Spinal cord (tissue), 10 donors: ENCODE measurements at places on chromosomes 2 and 18. TPM values are rescaled to one million over a fixed set of nuclear protein-coding genes. Genes with fewer than 3 reads are reported as not detected.

The HMSD gene
- 1.2 TPM for total RNA-seq

DNA sequence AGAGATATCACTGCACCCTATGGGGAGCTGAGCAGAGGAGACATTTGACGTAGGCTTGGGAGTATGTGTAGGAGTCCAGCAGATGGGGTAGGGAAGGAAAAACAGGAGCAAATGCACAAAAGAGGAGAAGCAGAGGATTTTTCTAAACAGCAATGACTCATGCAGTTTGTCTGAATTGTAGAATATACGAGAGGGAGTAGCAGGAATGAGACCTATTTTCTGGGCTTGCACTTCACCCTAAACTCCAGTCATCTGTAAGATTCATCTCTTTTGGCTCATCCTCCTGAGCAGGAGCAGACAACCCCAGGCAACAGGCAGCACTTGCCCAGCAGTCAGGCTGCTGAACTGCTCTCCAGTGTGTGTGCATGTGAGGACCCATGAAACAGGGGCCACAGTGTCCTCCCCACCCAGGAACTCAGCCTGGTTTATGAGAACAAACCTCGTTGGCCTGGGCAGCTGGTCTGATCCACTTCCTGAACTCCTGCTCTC, 100.2 kb upstream of the CDC42EP3 start:
- H3K27me3 ChIP-seq = no peaks in the 10 kb centered on the region
- no peak for DNase-seq
- H3K36me3 ChIP-seq = no peaks in the 10 kb centered on the region
- no peak overlapping the region for H3K27ac ChIP-seq

The NAT8 gene
- total RNA-seq = not detected

- no peaks in the 10 kb centered on the region for H3K4me1 ChIP-seq
- H3K27me3 ChIP-seq = no peaks in the 10 kb centered on the region
- no peak for DNase-seq
- no peaks in the 10 kb centered on the region for H3K36me3 ChIP-seq
- H3K4me3 ChIP-seq = no peak overlapping the region
- no peak overlapping the region for H3K27ac ChIP-seq
These were observed 12.9 kb upstream of the MARCO start for GRCh38 chr2:118929059-118929458.

The PLGLB2 gene
- 4.6 TPM for total RNA-seq

The GMCL1 gene
- total RNA-seq = 17.2 TPM

DNA sequence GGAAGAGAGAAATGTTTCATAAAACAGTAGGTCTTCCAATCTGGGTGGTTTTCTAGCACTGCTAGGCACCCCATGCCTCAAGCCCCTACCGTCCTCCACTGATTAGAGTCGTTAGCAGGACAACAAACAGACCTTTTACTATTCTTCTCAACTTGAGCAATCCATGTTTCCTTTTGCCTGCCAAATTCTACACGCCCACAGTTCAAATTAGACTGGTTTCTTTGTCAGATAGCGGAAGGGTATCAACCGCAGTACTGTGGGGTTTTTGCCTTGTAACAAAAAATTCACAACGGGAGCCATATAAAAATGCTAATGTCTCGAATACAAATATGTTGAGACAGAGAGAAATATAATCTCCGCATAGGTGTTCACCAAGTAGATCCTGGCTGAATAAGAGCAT, 59.9 kb downstream of the VIT start:
- H3K27me3 ChIP-seq = no peaks in the 10 kb centered on the region
- H3K36me3 ChIP-seq = no peaks in the 10 kb centered on the region
- DNase-seq = no peak
- no peaks in the 10 kb centered on the region for H3K4me1 ChIP-seq
- H3K4me3 ChIP-seq = no peak overlapping the region

The CD226 gene
- 1.9 TPM for total RNA-seq

The AFF3 gene
- total RNA-seq = 44.6 TPM

The IL36B gene
- total RNA-seq = not detected

The DAW1 gene
- 5.0 TPM for total RNA-seq
